CD4-positive, alpha-beta memory T cell (primary cell): ENCODE measurements at places on chromosomes 3 and 15. TPM values are rescaled to one million over a fixed set of nuclear protein-coding genes. Genes with fewer than 3 reads are reported as not detected.

Gene DAZL
- not detected for total RNA-seq

DNA sequence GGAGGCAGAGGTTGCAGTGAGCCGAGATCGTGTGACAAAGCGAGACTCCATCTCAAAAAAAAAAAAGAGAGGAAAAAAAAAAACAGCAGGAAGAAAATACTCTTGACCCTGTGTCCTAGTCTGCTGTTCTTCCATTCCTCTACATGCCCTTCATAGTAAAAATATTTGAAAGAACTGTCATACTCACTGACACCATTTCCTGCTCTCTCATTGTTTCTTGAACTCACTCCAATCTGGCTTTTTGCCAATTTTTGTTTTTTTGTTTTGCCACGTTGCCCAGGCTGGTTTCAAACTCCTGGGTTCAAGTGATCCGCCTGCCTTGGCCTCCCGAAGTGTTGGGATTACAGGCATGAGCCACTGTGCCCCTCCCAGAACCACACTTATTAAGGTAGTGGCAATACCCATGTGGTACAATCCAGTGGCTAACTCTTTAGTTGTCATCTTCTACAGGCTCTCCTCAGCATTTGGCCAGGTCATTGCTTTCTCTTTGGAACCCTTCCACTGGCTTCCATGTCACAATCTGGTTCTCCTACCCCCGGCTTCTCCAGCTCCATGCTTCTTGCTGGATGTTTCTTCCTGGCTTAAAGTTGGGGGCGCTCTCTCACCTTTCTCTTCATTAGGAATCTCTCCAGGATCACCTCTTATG lies 238.2 kb upstream of the C2CD4B start:
- DNase-seq: no peak
- no peak overlapping the region for H3K27ac ChIP-seq
- H3K36me3 ChIP-seq: no peaks in the 10 kb centered on the region
- H3K4me3 ChIP-seq: no peak overlapping the region
- H3K4me1 ChIP-seq: no peaks in the 10 kb centered on the region

Gene GALNT15
- not detected for total RNA-seq

GRCh38 chr15:27973886-27974285 lies 125.2 kb downstream of the OCA2 start:
- no peak overlapping the region for H3K27ac ChIP-seq
- no peak for DNase-seq
- no peaks in the 10 kb centered on the region for H3K27me3 ChIP-seq

Gene CYP11A1
- not detected for total RNA-seq

DNA sequence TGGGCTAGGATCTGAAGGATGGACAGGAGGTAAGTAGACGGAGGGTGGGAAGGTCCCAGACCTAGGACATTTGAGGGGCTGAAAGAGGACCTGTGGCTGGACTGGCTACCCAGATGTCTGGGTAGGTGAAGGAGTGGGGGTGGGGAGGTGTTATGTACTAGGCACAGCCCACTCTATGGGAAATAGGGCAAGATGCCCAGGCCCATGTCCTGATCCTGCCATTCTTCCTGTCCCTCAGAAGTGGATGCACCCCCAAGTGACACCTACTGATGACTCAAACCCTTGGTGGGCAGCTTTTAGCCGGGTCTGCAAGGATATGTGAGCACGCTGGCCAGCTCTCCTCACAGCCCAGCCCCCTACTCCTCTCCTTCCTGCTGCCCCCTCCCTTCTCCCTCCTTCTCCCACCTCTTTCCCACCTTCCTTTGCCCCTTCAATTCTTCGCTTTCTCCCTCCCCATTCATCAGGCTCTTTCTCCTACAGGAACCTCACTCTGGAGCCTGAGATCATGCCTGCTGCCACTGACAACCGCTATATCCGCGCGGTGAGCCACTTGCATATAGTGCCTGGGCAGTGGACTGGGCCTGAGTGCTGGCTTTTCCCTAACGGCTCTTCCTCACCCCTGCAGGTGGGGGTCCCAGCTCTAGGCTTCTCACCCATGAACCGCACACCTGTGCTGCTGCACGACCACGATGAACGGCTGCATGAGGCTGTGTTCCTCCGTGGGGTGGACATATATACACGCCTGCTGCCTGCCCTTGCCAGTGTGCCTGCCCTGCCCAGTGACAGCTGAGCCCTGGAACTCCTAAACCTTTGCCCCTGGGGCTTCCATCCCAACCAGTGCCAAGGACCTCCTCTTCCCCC lies 5.2 kb downstream of the ACY1 start:
- H3K36me3 ChIP-seq: peaks cover 6% of the 10 kb centered on the region
- no peak overlapping the region for H3K27ac ChIP-seq
- no peak for DNase-seq
- H3K27me3 ChIP-seq: no peaks in the 10 kb centered on the region

DNA sequence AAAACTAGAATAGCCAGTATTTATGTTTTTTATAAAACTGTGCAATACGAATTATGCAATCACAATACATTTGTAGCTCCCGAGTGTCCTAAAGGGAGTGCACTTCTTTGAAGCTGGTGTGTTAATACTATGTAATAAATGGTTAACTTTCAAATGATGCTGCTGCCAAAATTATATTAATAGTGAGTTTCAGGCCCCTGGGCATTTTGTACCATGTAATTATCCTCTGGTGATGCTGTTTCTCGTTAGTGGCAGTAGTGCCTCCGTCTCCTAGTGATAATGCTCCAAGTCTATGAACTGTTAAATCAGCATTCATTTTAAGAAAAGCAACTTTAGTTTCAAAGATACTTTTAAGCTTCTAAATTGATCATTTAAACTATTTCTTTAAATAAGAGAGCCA lies 132.7 kb upstream of the BHLHE40 start:
- H3K27me3 ChIP-seq: no peaks in the 10 kb centered on the region
- peak overlapping the region; percentile 67 for H3K27ac ChIP-seq
- H3K4me1 ChIP-seq: peaks cover 96% of the 10 kb centered on the region
- DNase-seq: no peak
- no peak overlapping the region for H3K4me3 ChIP-seq
- H3K36me3 ChIP-seq: no peaks in the 10 kb centered on the region

DNA sequence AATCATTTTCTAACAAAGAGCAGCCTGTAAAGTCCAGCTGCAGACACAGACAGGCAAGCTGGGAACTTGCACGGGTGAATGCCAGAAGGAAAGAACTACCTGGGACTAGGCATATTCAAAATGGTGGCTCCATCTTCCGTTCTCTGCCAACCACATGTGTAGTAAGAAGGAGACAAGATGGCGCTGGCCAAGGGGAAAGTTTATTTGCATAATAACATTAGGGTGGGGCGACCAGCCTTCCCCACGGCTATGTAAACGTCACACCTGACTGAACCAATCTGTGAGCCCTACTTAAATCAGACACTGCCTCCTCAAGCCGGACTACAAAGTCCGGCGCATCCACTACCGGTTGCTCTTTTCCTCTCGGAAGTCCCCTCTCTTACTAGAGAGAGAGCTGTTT lies 130.8 kb downstream of the SNRK start:
- peaks cover 22% of the 10 kb centered on the region for H3K4me1 ChIP-seq
- H3K36me3 ChIP-seq: no peaks in the 10 kb centered on the region
- H3K27ac ChIP-seq: no peak overlapping the region

Gene MAP3K13
- total RNA-seq: 8.7 TPM

DNA sequence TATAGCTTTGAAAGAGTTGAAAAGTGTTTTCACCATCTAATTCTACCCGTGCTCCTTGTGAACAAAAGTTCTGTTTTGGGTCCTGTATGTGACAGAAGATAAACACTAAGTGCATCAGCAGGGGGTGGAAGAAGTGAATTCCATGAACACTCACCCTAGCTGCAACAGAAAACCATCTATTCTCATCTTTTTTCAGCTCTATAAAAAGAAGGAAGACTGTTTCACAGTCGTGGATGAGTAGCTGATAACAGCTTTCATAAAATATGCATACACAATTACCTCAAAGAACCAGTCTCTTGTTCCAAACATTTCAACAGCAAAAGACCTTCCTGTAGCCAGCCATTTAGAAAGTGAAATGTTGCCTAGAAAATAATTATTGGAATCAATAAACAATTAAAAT lies 281.7 kb upstream of the RASGRP1 start:
- no peak overlapping the region for H3K27ac ChIP-seq
- H3K4me1 ChIP-seq: no peaks in the 10 kb centered on the region
- H3K27me3 ChIP-seq: peaks cover 4% of the 10 kb centered on the region

Gene COLQ
- total RNA-seq: 6.3 TPM

- no peak overlapping the region for H3K27ac ChIP-seq
- H3K27me3 ChIP-seq: no peaks in the 10 kb centered on the region
- no peak overlapping the region for H3K4me3 ChIP-seq
- H3K4me1 ChIP-seq: no peaks in the 10 kb centered on the region
- H3K36me3 ChIP-seq: no peaks in the 10 kb centered on the region
Measured at GRCh38 chr3:153901991-153902390, 219.2 kb upstream of the ARHGEF26 start.

GRCh38 chr3:161549261-161549660 lies 52.7 kb downstream of the OTOL1 start:
- H3K4me3 ChIP-seq: no peak overlapping the region
- no peaks in the 10 kb centered on the region for H3K36me3 ChIP-seq
- H3K27me3 ChIP-seq: no peaks in the 10 kb centered on the region

Gene TMEM45A
- total RNA-seq: 0.23 TPM

Gene SH2D7
- total RNA-seq: not detected

DNA sequence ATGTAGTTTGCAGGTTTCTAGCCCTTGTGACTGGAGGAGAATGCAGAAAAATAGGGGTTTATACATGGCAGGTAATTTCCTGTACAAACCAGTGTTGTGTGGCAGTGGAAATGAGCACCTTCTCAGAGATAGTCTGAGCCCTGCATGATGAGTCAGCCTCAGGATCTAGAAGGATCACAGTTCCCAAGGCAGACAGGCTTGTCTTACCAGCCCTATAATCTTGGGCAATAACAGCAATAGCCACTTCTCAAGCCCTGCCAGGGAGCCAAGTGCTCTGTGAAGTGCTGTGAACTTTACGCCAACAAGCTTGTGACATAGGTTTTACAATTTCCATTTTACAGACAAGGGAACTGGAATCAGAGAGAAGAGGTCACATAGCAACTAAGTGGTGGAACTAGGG lies 89.4 kb downstream of the CD47 start:
- no peak for DNase-seq
- H3K36me3 ChIP-seq: no peaks in the 10 kb centered on the region
- H3K4me1 ChIP-seq: no peaks in the 10 kb centered on the region
- no peak overlapping the region for H3K4me3 ChIP-seq
- H3K27me3 ChIP-seq: no peaks in the 10 kb centered on the region

- peak within 1 kb of the TSS; percentile 74 for H3K4me3 ChIP-seq
- no peaks in the 10 kb centered on the region for H3K36me3 ChIP-seq
- peaks cover 30% of the 10 kb centered on the region for H3K4me1 ChIP-seq
- H3K27ac ChIP-seq: no peak within 1 kb of the TSS
Measured at GRCh38 chr15:38252481-38253350, at the start of gene SPRED1. Gene SPRED1, plus strand, starts transcription at chr15:38252836. Its CDS starts 350 bp downstream, at chr15:38253186.

- peaks cover 5% of the 10 kb centered on the region for H3K27me3 ChIP-seq
- H3K4me1 ChIP-seq: peaks cover 4% of the 10 kb centered on the region
- no peak within 1 kb of the TSS for H3K4me3 ChIP-seq
- no peak within 1 kb of the TSS for H3K27ac ChIP-seq
- no peak for DNase-seq
- no peaks in the 10 kb centered on the region for H3K36me3 ChIP-seq
Measured at GRCh38 chr3:142963516-142964448, at the start of gene PAQR9. Gene PAQR9, minus strand, starts transcription at chr3:142963674. Its CDS starts 338 bp downstream, at chr3:142963336.

Gene IQCF5
- not detected for total RNA-seq

- H3K27me3 ChIP-seq: no peaks in the 10 kb centered on the region
- no peak overlapping the region for H3K4me3 ChIP-seq
- no peaks in the 10 kb centered on the region for H3K36me3 ChIP-seq
- H3K4me1 ChIP-seq: no peaks in the 10 kb centered on the region
Measured at GRCh38 chr15:47301481-47301880, 415.8 kb upstream of the SEMA6D start.

GRCh38 chr3:9778143-9779074 lies 8.7 kb upstream of the CAMK1 start:
- H3K27ac ChIP-seq: no peak overlapping the region
- no peaks in the 10 kb centered on the region for H3K27me3 ChIP-seq
- H3K4me1 ChIP-seq: peaks cover 45% of the 10 kb centered on the region
- H3K36me3 ChIP-seq: peaks cover 8% of the 10 kb centered on the region
- DNase-seq: no peak
- no peak overlapping the region for H3K4me3 ChIP-seq

DNA sequence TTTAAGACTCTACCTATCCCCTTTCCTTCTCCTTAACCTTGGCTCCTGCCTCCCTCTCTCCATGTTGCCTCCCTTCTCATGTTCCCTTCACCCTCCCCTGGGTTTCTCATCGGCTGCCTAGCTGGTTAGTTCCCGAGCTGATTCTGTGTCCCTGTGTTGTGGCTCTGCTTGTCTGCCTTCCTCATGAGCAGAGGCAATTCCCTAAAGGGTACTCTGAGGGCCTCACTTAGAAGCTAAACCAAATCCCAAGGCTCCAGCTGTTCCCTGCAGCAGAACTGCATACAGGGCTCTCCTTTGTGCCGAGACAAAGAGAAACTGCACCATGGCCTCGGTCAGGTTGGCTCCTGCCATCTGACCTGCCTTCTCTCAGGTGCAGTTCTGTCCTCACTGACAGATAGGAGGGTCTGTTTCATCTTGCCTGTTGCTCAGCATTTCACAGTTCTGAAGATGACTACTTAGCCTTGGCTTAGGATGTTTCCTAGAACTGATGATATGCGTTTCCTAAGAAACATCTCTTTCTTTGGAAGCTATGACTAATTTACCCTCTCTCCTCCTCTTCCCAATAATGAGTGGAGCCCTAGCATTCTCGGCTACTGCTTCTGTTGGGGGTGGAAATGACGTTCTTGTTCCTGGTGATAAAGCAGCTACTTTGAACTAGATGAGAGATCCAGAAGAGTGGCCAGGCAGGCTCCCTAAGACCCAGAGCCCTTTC lies 27.1 kb downstream of the DUOX1 start:
- DNase-seq: no peak
- H3K4me1 ChIP-seq: no peaks in the 10 kb centered on the region
- no peak overlapping the region for H3K4me3 ChIP-seq
- H3K36me3 ChIP-seq: no peaks in the 10 kb centered on the region
- H3K27me3 ChIP-seq: no peaks in the 10 kb centered on the region

Gene RASGRP1
- total RNA-seq: 125 TPM

DNA sequence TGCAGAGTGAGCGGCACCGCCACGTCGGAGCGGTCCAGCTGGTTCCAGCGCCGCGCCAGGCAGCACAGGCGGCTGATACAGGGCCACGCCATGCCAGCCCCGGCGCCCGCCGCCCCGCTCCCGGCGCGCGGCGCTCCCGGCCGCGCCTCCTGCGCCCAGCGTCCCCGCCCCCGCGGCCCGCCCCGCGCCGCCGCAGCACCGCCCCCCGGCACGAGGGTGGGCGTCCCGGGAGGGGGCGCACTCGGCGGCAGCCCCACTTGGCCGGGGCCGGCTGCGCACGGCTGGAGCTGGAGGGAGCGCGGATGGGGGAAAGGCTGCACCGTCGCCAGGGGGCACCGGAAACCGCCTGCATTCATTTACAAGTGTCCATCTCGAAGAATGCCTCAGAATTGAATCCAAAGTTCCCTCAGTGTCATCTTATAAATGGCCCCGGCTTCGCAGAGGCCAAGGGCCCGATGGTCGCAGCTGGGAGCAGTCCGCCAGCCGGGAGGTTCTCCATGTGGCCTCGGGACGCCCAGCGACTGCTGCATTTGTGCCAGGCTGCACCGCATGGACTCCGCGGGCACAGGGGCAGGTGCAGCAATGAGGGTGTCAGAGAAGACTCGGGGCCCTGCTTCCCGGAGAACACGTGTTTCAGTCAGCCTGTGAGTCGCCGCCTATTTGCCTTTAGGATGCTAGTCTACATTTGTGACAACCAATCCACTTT lies at the start of gene MAP6D1:
Gene MAP6D1, minus strand, starts transcription at position 122 of the 706 bp plus-strand sequence. Its CDS starts 30 bp downstream, at position 92.
- H3K4me1 ChIP-seq: peaks cover 13% of the 10 kb centered on the region
- no peaks in the 10 kb centered on the region for H3K36me3 ChIP-seq
- no peak within 1 kb of the TSS for H3K27ac ChIP-seq

Gene SLCO2A1
- not detected for total RNA-seq

Gene STRIT1
- not detected for total RNA-seq

Gene ASB14
- not detected for total RNA-seq

Gene CHRM5
- not detected for total RNA-seq

Gene C3orf18
- total RNA-seq: 16.2 TPM
